Type B pancreatic cell (in vitro differentiated cells): ENCODE measurements at places on chromosomes 11 and 22. TPM values are rescaled to one million over a fixed set of nuclear protein-coding genes. Genes with fewer than 3 reads are reported as not detected.

SCGB1C1 gene
- total RNA-seq = not detected in 2 replicates

DNA sequence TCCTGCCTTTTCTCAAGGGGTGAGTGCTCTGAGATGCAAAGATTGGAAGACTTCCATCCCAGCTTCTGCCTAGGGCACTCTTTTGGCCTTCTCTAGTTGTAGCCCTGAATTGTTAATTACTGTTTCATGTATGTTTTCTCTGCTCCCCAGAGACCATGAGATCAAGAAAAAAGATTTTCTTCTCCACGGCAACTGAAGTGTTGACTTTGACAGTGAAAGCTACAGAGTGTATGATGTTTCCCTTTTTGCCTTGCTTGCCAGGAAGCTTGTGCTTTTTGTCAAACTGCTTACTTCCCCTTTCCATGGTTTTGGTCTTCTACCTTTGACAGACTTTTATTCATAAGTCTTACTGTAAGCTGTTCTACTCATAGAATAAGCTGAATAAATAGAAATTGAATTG lies 23.3 kb upstream of the EIF3D start:
- no peak for DNase-seq
- peaks cover 55% of the 10 kb centered on the region for H3K27me3 ChIP-seq
- H3K4me1 ChIP-seq = peaks cover 4% of the 10 kb centered on the region
- H3K27ac ChIP-seq = no peak overlapping the region

DNA sequence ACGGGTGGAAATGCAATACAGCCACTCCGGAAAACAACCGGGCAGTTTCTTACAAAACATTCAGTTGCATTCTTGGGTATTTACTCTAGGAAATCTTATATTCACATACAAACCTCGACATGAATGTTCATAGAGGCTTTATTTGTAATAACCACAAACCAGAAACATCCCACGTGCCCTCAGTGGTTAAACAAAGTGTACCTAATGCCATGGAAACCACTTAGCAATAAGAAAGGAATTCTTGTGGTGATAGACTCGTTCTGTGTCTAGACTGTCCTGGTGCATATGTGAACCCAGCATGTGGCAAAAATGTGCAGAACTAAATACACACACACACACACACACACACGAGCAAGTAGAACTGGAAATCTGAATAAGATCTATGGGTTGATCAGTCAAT lies 1073.3 kb downstream of the TBC1D22A start:
- H3K27me3 ChIP-seq = peaks cover 9% of the 10 kb centered on the region
- H3K27ac ChIP-seq = no peak overlapping the region

DNA sequence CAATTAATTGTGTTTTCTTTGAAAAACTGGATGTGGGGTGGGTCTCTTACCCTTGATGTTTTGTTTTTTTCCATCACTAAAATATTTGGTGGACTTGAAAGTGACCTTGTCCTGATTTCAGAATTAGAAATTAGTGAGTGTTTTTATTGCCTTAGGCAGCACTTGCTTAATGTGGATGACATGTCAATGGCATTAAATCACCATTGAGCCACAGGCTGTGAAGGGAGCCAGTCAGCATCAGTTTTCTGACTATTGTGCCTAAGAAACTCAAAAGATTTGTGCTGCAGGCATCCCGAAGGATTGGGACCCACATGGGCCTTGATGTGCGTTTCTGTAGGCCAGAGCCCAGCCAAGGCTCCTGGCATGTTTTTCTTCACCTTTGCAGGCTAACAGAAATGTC lies 53.8 kb downstream of the SWAP70 start:
- no peak overlapping the region for H3K4me3 ChIP-seq
- peaks cover 16% of the 10 kb centered on the region for H3K4me1 ChIP-seq
- no peak for DNase-seq
- H3K36me3 ChIP-seq = peaks cover 29% of the 10 kb centered on the region
- H3K27me3 ChIP-seq = no peaks in the 10 kb centered on the region
